Activated effector memory CD4-positive, alpha-beta T cell treated with anti-CD3 and anti-CD28 coated beads, Interleukin-2, amount 50 U/mL, for 16 hours (primary cell): ENCODE measurements at places on chromosomes 5 and 9.

DNA sequence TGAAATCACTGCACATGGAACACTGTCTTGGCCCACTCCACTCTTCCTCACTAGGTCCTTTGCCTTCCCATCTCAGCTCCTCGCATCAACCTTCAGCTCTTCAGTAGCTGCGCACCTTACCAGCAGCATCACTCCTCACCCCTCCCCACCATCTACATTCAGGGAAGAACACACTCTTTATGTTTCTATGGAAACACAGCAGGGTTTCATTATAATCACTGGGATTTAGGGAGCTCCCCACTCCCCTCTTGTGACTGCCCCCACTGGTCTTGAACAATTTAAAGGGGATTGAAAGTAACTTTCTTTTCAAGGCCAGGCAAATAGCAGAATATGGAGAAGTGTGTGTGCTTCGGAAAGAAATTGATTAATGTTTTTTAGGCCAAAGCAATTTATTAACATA, 111.2 kb downstream of the INSYN2B start:
- DNase-seq = no peak

DNA sequence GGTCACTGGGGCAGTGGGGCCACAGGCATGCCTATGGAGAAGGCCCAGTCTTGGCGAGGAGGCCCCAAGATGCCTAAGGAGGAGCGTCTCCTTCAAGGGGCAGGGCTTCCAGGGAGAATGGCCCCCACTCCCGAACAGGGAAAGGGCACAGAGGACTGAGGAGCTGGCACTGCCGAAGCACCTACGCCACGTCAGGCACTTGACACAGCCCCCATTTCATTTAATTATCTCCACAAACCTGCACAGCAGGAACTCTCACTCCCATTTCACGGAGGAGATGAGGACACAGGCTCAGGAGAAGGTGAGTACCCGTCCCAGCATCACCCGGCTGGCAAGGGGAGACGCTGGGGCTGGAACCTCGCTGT, 26.0 kb downstream of the EGR1 start:
- DNase-seq = peak; percentile 55

DNA sequence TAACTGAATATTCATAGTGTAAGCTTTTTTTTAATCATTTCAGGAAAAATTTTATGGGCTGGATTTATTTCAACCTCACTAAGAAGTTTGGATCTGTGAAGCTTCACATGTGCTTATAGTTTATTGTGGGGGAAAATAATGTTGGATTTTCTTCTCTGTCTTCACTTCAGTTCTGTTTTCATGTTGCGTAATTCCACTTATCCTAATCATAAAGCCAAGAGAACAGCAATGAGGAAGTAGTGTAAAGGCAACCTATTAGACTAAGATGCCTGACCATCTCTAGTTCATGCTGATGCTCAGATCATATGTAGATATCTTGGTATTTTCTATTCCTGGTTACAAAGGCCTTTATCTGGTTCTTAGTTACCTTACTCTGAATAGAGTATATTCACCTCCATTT, 50.0 kb downstream of the CD180 start:
- no peak for DNase-seq

DNA sequence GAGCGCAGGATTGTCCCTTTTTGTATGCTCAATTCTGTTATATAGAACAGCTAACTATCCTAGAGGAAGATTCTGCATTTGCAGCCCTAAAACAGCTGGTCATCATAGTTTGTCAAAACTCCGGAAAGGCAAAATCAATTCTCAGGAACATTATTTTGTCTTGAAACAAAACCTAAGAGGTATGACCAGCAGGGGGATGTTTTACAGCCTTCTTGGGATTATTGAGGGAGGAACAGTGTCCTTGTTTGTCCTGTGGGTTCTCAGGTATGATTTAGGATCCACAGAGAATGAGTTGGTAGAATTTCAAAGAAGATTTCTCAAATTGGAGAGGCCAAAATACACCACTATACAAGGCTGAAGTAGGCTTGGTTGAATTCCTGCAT, 136.4 kb downstream of the ZSWIM6 start:
- DNase-seq = no peak

DNA sequence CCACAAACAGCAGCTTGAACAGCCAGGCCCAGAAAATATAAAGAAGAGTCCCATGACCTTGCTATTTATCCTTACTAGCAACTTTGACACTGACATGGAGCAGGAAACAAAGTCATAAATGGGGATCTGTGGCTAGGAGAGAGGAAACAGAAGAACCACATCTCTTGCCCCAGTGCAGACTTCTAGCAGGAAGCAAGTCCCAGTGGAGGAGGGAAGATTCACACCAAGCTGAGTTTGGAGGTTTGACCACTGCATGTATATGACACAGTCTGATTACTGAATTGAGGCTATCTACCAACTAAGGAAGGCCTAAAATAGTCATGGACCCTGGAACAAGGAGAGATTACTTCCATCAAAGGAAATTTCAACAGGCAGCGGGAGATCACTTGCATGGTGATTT, 51.4 kb downstream of the CDH6 start:
- DNase-seq = no peak

GRCh38 chr9:110714314-110714713, 45.7 kb downstream of the MUSK start:
- DNase-seq = no peak
